ENCODE measurements at places on chromosomes 1 and 21.

GRCh38 chr1:8351693-8352470 is 34.0 kb downstream of the SLC45A1 start:
- DNase-seq = no peak

- no peak for DNase-seq
These were observed at the start of gene NTNG1 for GRCh38 chr1:107140703-107141490. TSS of gene NTNG1 (plus strand) at chr1:107141039.

DNA sequence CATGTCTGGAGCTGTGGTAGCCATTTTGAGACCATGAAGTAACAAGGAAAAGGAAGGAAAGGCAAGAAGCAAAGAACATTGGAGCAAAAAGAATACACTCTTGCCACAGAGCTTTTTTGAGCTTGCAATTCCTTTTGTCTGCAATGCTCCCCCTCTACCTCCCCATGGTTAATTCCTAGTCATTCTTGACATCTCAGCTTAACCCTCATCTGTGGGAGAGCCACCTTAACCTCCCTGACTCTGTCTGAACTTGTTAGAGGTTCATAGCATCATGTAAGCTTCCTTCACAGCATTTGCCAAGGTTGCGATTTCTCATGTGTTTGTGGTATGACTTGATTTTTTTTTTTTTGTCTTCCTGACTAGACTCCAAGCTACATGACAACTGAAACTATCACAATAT is 564.1 kb upstream of the PLXNA2 start:
- no peak for DNase-seq

GRCh38 chr1:205710201-205711062 is 30.1 kb upstream of the SLC45A3 start:
- no peak for DNase-seq

DNA sequence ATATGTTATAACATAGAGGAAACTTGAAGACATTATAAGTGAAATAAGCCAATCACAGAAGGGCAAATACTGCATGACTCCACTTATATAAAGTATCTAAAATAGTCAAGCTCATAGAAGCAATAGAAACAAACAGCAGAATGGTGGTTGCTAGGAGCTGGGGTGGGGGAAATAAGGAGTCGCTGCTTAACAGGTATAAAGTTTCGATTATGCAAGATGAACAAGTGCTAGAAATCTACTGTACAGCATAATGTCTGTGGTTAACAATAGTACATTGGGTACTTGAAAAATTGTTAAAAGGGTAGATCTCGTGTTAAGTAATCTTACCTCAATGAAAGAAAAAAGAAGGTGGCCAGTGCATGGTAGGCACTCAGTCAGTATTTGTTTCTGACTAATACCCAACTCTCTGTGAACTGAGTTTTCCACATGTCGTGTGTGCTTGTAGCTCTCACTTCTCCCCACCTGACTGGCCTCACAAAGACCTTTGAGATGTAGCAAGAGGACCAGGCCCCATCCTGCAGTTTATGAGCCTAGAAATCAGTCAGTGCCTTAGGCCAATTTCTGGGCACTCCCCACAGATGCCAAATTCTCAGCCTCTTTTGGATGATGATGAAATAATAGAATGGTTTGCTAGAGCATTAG is 14.7 kb upstream of the SPRR5 start:
- DNase-seq = no peak

DNA sequence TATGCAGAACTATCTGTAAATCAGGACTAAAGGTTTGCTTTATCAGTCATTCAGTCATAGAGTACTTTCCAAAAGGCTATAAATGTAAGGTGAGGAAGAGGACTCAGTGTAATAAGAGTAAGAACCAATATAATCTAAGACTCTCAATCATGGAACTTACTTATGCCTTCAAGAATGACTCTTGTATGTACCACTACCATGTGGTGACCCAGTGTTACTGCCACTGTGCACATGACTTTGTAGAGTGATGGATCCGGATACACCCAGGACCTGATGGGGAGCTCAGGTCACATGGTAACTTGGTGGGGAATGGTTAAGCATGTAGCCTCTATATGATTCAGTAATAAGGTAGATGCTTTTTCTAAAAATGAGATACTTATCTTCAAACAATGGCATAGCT is 2099.8 kb downstream of the MRPL39 start:
- DNase-seq = no peak

GRCh38 chr1:220702733-220703270 is 12.6 kb downstream of the C1orf115 start:
- no peak for DNase-seq

DNA sequence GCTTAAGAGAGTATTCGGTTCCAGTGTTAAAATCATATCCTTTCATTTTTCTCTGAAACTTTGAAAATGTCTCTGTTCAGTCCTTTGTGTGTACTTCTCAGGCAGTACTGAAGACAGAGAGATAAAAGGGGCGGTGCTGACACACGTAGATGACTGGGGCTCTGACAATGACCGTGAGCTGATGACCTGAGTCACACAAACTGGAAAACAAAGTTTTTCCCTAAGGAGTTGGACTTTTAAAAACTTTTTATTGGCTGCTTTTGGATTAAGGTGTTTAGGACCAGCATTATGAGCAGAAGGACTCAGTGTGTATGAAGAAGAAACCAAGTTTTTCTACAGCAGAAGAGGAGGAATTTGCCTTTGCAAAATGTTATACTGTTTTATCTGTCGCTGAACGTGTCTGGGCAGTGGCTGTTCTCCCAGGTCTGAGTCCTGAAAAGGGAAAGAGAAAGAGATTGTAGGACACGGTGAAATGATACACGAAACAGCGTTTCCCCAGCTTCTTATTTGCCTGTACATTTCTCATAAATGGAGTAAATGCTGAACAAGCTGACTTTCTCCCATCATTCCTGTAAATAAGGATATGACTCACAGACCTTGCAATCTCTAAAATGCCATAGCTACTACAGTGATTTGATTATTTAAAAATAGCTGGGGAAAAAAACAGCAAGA is 51.5 kb downstream of the MAP3K7CL start:
- DNase-seq = peak; percentile 67

- DNase-seq = no peak
These were observed 213.5 kb upstream of the MAP1LC3C start for GRCh38 chr1:242212401-242212800.

DNA sequence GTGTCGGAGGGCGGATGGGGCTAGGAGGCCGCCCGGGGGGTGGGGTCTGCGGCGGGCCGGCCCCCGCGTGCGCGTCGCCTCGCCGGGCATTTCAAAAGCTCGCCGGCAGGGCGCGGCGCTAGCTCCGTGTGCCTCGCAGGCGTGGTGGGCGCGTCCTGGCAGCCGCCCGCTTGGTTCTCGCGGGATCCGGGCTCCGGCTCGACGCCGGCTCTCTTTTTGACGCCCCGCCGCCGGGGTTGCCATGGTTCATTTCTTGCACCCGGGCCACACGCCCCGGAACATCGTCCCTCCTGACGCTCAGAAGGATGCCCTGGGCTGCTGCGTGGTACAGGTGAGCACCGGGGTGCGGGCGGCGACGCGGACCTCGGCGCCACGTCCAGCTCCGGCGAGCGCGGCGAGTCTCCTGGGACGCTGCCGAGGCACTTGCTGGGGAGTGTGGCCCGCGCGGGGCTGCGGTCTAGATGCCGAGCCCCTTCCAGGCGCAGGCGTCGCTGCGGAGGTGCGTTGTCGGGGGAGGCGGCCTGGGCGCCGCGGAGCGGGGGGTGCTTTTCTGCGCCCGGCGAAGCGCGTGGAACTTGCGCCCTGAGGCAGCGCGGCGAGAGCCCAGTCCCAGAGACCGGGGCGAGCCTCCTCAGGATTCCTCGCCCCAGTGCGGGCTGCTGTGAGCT is at the start of gene ZYG11A:
ZYG11A (plus strand) TSS at position 118 of the 668 bp plus-strand sequence; CDS start at position 242, 124 bp downstream.
- peak; percentile 28 for DNase-seq

GRCh38 chr1:175331891-175332290 is 139.3 kb upstream of the KIAA0040 start:
- DNase-seq = no peak

DNA sequence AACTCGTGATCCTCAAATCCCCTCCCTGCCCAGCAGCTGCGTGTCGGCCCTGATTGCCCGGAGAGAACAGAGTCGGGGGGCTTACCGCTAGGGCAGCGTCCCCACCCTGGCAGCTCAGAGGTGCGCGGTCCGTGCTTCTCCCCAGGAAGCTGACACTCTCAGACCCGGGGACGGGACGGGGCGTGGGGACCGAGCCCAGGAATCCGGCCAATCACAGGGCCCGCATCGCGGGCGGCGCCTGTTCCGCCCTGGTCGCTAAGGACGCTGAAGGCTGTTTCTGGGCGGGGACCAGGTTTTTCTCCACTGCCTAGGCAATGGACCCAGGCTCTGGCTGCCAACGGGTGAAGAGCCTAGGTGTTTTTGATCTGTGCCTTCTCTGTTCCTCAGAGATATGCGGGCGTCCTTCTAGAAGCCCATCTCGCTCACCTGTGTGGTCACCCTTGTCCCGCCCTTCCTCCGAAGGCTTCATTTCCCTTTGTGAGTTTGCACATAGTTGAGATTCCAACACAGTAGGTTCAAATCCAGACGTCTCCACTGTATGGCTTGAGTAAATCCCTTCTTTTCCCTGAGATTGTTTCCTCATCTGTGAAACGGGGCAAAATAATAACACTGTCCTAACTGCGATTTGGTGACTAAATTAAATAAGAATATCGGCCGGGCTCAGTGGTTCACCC is at the start of gene C1orf87:
C1orf87 (minus strand) TSS at position 166 of the 674 bp plus-strand sequence. CDS start 1,127 bp downstream, outside the sequence.
- DNase-seq = no peak

GRCh38 chr1:154839691-154840090 is 30.4 kb downstream of the KCNN3 start:
- DNase-seq = no peak

GRCh38 chr1:118151312-118151937 is 33.6 kb downstream of the SPAG17 start:
- DNase-seq = no peak

DNA sequence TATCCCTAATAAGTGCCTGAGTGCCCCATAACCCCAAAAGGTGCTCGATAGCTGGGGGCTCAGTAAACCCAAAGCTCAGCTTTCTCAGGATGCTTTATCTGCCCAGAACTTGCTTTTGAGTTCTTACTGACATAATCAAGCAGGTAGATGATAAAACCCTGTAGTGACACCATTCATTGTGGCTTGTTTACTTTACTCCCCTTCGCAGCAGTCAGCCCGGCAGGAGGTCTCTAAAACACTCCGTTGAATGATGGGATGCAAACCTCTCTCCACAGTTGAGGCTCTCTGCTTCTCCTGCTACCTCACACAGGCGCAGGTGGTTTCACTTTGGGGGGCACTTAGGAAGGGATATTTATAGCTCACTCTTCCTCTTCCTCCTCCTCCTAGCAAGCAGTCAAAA is 349.4 kb downstream of the HLX start:
- DNase-seq = no peak

DNA sequence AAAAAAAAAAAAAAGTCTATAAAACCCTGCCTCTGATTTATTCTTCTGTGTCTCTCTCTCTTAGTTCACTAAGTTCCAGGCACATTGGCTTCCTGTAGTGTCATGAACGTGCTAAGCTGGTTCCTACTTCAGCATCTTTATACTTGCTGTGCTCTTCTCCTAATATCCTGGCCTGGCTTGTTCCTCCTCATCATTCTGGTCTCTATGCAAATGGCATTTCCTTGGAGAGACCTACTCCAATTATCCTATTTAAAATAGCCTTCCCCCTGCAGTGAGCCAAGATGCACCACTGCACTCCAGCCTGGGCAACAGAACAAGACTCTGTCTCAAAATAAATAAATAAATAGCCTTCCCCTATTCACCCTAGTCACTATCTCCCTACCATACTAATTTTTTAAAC is 9.7 kb upstream of the CLCC1 start:
- DNase-seq = no peak

- DNase-seq = no peak
These were observed 413.0 kb upstream of the ESRRG start for GRCh38 chr1:217135987-217136894.

GRCh38 chr1:1531947-1532346 is 8.5 kb downstream of the TMEM240 start:
- DNase-seq = no peak

GRCh38 chr1:26772687-26773086 is 15.1 kb upstream of the PIGV start:
- peak; percentile 15 for DNase-seq

GRCh38 chr1:47187231-47187925 is 2.5 kb downstream of the PDZK1IP1 start:
- no peak for DNase-seq

DNA sequence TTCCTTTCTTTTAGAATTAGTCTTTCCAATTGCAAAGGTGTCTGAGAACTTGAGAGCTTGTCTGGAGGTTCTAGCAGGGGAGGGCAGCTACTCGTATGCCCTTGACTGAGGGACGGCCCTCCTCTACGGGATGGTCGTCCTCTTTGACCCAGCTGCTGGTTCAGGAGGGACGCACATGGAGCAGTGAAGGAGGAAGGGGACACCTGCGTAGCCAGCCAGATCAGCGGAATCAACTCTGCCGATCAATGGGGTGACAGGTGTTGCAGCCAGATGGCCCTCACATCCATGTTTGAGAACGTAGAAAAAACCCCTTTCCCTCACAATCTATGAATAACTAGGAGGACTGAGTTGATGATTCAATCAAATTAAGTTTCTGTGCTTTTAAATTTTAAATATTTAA is 15.7 kb upstream of the A3GALT2 start:
- DNase-seq = no peak

GRCh38 chr1:224523676-224524075 is 89.1 kb upstream of the WDR26 start:
- DNase-seq = no peak

GRCh38 chr1:114691061-114691460 is 4.3 kb downstream of the AMPD1 start:
- DNase-seq = no peak

- no peak for DNase-seq
These were observed 138.7 kb downstream of the ETS2 start for GRCh38 chr21:38944402-38944801.

GRCh38 chr1:46605232-46605631 is 1.2 kb upstream of the MKNK1 start:
- no peak for DNase-seq

DNA sequence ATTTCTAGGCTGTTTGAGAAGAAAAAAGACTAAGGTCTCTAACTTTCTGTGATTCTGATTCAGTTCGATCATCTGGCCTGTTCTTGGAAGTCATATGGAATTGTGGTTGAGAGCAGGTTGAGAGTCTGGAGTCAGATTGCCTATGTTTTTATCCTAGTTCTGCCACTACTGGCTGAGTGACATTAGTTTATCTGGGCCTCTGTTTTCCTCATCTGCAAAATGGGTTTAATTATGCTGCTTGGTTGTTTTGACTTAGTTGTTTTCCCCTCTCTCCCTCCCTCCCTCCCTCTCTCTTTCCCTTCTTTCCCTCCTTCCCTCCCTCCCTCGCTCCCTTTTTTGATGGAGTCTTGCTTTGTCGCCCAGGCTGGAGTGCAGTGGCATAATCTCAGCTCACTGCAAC is 6.2 kb downstream of the MACF1 start:
- DNase-seq = no peak

DNA sequence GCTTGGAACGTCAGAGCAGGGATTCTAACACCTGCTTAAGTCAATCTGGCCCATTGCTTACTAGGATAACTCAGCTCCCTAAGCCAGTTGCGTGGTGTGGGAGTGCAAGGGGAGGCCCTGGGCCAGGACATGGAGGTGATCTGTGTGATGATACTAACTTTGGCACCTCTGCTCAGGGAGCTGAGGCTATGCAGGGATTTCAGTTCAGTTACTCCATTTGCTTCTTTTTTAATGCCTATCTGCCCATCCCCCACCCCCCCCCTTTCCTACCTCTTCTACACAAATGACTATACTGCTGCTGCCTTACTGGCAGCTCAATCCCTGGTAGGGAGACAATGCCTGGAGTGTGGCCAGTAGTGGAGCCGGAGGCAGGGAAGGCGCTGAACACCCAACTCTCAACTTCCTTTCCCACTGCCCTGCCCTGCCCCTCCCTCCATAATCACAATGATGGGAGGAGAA is 19.5 kb downstream of the INKA2 start:
- DNase-seq = no peak

- DNase-seq = no peak
These were observed 153.6 kb downstream of the FAM78B start for GRCh38 chr1:166013232-166013631.

- no peak for DNase-seq
These were observed 2.0 kb downstream of the CFAP45 start for GRCh38 chr1:159897962-159898361.

Measured in retinal pigment epithelial cell (primary cell).